Cerebellum (tissue), 4 donors: ENCODE measurements at places on chromosomes 6 and 20. TPM values are rescaled to one million over a fixed set of nuclear protein-coding genes. Genes with fewer than 3 reads are reported as not detected.

SAMD10 gene
- total RNA-seq, result 7.9 TPM

GMPR gene
- total RNA-seq, result 3.9 TPM

TNNC2 gene
- total RNA-seq, result 0.45 TPM

PRRT1 gene
- 1.2 TPM for total RNA-seq

TPMT gene
- total RNA-seq, result 6.0 TPM

DEFB124 gene
- total RNA-seq, result not detected

ECT2L gene
- 0.45 TPM for total RNA-seq

CRIP3 gene
- total RNA-seq, result 5.8 TPM

PNLDC1 gene
- not detected for total RNA-seq

FAXC gene
- total RNA-seq, result 36.3 TPM

FNDC1 gene
- total RNA-seq, result 1.7 TPM

ELOVL4 gene
- total RNA-seq, result 29.2 TPM

SNAI1 gene
- total RNA-seq, result 0.27 TPM

MOXD1 gene
- 4.5 TPM for total RNA-seq

EYS gene
- 7.5 TPM for total RNA-seq

RIPPLY2 gene
- total RNA-seq, result 8.0 TPM

MAS1 gene
- total RNA-seq, result 0.09 TPM

KIFC1 gene
- 12.3 TPM for total RNA-seq

HLA-DQA1 gene
- total RNA-seq, result not detected

PMEPA1 gene
- 8.4 TPM for total RNA-seq

CD24 gene
- total RNA-seq, result 430 TPM
